Activated CD8-positive, alpha-beta memory T cell treated with anti-CD3 and anti-CD28 coated beads for 4 hours (primary cell): ENCODE measurements at places on chromosomes 13 and 19.

GRCh38 chr19:610801-611480 lies 21.3 kb downstream of the HCN2 start:
- peak; percentile 27 for DNase-seq

- DNase-seq: peak; percentile 41
Observed at GRCh38 chr19:38233740-38234251, 9.8 kb upstream of the DPF1 start.

DNA sequence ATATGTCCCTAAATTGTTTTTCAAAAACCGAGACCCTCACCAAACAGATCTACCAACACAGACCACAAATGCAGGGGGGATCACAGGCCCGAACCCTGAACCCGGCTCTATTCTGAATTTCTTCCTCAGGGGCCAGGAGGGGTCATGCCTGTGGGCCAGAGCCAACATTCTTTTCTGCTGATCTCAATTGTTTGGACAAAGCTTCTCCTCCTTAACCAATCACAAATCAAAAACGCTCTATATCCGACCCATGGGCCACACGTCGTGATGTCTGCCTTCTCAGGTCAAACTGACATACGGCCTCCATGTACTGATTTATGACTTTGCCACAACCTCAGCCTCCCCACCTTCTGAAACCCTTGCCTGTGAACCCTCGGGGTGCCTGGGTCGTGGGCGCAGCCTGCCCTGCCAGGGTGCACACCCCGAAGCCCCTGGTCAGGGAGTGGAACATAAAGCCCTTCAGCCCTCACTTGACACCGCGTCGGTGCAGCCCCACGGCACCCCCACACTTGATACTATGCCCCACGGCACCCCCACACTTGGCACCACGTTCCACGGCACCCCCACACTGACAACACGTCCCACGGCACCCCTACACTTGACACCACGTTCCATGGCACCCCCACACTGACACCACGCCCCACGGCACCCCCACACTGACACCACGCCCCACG lies 58.4 kb upstream of the C13orf46 start:
- DNase-seq: no peak

DNA sequence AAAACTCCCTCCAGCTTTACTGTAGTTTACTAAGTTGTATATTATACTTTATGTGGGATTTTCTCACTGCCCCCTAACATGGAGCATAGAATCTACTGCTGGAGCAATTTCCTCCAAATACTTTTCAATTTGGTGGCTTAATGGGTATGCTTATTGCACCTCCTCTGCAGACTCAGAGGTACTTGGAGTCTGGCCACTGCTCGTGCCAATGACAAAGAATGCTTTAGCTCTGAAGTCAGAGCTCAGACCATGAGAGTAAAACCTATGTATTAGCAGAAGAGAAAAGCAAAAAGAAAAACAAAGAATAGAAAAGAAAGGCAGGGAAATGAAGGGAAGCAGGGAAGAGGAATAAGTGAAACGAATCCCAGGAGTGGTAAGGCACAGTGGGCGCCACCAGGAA lies 71.9 kb downstream of the SUCLA2 start:
- no peak for DNase-seq

- DNase-seq: no peak
Observed at GRCh38 chr13:97521726-97522125, 87.8 kb downstream of the RAP2A start.

GRCh38 chr13:40352380-40352778 lies 314.1 kb downstream of the FOXO1 start:
- no peak for DNase-seq

- DNase-seq: no peak
Observed at GRCh38 chr19:55284405-55285058, 735 bp downstream of the BRSK1 start.

- no peak for DNase-seq
Observed at GRCh38 chr13:108439556-108439955, 170.0 kb downstream of the TNFSF13B start.

DNA sequence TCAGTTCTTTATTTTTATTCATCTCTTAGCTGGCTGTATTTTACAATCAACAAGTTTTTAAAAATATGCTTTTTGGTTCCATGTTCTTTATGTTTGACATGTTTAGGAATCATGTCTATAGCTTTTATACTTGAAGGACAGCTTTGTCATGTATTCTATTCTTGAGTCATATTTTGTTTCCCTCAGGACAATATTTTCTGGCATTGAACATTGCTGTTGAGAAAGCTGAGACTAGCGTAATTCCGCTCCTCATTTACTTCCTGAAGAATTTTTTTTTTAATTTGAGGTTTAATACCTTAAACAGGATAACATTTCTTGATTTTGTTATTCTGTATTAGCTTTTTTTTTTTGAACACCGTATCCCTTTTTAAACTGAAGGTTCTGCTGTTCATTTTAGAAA lies 53.2 kb downstream of the RB1 start:
- no peak for DNase-seq

GRCh38 chr13:99845161-99845874 lies 126.2 kb downstream of the ZIC5 start:
- no peak for DNase-seq

DNA sequence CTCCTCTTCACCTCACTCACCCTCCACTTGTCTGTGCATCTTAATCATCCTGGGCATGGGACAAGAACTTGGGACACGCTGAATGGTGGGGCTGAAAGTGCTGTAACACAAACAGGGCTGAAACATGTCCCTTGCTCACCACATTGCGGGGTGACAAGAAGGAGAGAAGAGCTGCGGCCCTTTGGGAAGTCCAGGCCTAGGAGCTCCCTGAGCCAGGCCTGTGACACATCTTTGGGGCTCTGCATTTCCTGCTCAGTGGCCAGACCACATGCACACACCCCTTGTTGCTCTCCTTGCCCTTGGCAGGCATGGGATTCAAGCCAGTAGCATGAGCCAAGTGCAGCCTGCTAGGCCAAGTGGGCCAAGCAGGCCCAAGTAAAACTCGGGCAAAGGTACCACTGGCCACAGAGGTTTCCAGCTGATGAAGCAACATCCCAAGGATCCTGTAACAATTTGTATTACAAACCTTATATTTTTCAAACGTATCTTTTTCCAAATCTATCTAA lies 1384.3 kb upstream of the PCDH20 start:
- DNase-seq: no peak

DNA sequence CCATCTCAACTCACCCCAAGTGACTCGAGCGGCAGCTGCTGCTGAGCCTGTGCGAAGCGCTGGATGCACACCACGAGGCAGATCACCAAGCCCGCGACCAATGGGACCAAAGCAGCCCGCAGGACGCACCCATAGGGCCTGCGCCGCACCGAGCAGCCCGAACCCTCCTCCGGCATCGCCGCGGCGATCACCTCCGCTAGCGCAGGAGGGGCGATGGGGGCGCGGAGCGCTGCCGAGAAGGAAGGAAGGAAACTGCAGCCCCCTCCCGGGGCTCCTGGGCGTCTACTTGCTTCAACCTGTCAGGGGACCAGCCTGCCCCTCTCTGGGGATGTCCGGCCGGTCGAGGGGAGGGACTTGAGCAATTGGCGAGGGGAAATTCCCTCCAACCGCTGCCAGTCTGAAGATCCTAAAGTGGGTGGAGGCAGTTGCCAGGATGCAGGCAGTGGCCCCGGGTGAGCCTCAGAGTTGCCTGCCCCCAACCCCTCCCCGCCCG lies at the start of gene CD70:
Gene CD70, minus strand, starts transcription at position 324 of the 493 bp plus-strand sequence. Its CDS starts 148 bp downstream, at position 176.
- DNase-seq: no peak

- no peak for DNase-seq
Observed at GRCh38 chr13:27007166-27007565, 164.4 kb downstream of the USP12 start.

GRCh38 chr13:21164631-21165030 lies 11.7 kb downstream of the SKA3 start:
- no peak for DNase-seq
